ENCODE measurements at places on chromosomes 3 and 15.
A peak's percentile ranks its signal among the peaks of the same experiment; 100 is the strongest.

- ATAC-seq, result peak; percentile 93
Observed at GRCh38 chr15:59259137-59259943, 52.7 kb downstream of the LDHAL6B start.

- no peak for ATAC-seq
Observed at GRCh38 chr15:28017423-28017924, 81.6 kb downstream of the OCA2 start.

DNA sequence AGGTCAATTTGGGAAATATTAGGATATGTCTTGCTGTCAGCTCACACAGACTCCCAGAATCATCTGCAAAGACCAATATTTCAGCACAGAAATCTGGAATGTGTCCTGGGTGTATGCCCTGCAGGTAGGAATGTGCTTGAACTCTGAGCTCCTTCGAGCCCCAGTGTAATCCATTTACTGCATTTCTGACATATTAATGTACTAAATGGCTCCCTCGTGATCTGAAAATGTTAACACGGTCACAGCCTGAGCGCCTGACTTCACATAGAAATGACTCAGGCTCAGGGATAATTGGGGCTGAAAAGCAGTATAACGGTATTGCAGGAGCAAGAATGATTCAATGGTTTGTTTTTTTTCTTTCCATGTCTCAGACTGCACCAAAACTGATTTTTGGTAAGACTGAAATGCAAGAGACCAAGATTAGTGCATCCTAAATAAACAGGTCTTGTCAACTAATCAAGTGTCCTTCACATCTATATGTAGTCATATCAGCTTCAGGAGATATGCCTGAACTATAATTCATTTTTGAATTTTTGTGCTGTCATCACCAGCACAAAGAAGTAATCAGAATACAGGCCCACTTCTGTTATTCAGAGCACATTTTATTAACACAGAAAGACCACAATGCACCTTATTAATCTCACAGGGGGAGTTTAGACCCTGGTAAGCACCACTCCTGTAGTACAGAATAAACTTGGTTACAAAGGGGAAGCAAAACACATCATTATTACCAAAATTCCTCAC is 49.8 kb downstream of the DCLK3 start:
- ATAC-seq, result no peak

GRCh38 chr3:114242947-114243346 is 5.6 kb upstream of the ZNF80 start:
- peak; percentile 90 for ATAC-seq

DNA sequence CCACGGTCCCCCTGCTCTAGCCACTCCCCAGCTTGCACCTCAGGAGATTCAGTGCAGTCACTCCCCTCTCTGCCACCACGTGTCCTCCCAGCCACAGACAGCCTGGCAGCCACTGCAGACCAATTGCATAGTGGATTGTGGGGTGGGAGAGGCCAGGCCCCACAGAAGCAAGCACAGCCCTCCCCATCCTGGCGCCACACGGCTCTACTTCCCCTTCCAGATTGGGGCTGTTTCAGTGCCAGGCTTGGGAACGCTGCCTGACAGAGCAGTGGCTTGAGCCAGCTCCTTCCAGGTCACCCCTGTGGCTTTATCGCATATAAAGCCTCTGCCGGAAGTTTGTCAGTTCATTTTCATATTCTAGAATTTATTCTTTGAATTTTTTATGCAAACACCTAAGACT is 90.7 kb downstream of the TMEM266 start:
- peak; percentile 25 for ATAC-seq

- no peak for ATAC-seq
Observed at GRCh38 chr3:183959214-183959613, 58.5 kb downstream of the ABCC5 start.

GRCh38 chr15:76168237-76168984 is 108.6 kb downstream of the TMEM266 start:
- ATAC-seq, result no peak

GRCh38 chr3:185521349-185522138 is 22.7 kb upstream of the TMEM41A start:
- no peak for ATAC-seq

GRCh38 chr3:15291589-15292541 is 40.5 kb downstream of the SH3BP5 start:
- peak; percentile 92 for ATAC-seq

GRCh38 chr15:78739996-78740903 is 71.0 kb downstream of the ADAMTS7 start:
- ATAC-seq, result peak; percentile 84

DNA sequence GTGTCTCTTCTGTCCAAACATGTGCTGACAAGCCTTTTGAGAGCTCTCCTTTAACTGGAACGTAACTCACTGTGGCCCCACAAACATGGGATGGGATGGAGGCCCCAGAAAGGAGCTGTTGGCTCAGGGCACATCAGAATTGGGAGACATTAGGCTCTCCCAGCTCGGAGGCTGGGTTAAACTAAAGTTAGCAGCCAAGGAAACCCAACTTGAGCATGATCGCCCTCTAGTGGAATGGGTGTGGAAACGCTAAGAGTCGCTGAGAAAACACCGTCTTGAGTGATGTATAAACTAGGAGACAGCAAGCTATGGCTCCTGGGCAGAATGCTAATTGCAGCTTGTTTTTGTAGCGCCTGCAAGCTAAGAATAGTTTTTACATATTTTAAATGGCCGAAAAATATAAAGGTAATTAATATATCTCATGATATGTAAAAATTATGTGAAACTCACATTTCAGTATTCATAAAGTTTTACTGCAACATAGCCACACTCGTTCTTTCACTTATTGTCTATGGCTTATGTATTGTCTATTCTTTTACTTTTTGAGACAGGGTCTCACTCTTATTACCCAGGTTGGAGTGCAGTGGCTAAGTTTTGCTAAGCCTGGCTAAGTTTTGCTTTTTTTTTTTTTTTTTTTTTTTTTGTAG is 138.8 kb upstream of the HACD2 start:
- peak; percentile 62 for ATAC-seq

DNA sequence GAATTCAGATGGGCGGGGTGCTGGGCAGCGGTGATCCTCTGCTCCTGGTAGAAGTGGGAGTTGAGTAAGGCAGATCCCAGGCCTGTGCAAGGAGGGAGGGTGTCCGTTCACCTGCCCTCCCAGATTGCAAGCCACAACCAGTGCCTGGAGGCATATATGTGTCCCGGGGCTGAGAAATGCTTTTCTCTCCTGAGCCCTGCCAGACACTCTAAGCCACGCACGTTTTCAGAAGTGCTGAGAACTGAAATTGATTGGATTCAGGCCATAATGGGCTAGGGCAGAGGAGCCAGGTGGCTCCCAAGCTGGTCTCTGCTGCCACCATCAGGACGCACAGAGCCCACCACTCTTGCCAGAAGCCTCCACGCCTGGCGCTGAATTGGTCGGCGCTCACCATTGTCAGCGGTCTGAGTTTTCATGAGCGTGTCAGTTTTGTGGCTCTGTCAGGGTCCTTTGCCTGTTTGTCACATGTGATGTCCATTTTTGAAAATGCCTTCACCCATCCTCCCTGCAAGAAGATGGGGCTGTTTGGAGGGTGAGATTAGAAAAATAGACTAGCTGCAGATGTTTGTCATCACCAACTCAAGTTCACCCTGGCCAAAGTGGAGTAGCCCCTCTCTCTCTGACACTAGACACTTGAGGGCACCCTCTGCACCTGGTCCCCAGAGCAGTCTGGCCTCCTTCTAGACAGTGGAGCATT is 15.4 kb upstream of the BFSP2 start:
- peak; percentile 74 for ATAC-seq
